ENCODE measurements at places on chromosomes 1 and 21.
A peak's percentile ranks its signal among the peaks of the same experiment; 100 is the strongest.

DNA sequence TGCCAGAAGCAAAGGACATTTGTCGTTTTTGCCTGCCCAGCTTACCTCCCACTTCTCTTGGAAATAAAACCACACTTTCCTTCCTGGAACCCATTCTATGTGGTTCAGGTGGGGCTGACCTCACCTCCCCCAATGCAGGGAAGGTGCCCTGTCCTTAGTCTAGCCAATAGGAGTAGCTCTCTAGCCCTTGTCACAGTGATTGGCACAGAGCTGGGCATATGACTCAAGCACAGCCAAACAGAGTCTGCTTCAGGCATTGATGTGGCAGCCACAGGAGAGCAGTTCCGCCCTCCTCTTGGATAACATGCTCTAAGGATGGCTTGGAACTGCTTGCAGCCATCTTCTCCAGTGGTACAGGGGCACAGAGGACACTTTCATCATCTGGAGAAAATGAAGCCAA lies 134.0 kb downstream of the LRIG2 start:
- no peak for DNase-seq

DNA sequence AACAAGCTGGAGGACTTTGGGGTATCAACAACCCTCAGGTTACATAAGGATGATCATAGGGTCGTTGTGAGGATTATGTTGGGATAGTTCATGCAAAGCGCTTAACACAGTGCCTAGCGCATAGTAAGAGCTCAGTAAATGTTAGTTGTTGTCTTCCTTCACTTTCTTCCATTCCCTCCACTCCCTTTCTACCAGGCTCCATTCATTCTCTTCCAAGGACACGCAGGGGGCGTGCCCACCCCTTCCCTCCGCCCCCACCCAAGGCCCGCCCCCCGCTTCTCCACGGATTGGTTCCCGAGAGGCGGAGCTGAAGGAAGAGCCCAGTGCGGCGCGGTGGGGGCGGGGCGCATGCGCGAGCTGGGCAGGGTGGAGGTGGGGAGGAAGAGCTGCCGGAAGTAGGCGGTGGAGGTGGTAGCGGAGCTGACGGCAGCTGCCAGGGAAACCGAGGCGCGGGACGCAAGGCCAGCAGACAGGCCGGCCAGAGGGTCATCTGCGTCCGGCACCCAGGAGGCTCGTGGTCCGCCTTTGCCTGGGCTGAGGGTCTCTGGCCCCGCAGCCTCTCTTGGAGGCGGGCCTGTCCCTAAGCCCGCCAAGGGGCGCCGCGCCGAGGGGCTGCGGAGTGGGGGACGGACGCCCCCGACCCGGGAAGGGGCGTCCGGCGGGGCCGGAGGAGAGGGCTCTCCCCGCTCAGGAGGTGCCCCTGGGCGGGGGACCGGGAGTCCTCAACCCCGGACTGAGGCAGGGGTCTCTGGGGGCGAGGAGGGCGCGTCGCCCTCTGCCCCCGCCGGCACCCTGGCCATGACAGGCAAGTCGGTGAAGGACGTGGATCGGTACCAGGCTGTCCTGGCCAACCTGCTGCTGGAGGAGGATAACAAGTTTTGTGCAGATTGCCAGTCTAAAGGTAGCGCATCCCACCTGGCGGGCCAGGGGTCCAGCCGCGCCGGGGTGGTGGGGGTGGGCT lies at the start of gene SMAP2:
TSS of gene SMAP2 (plus strand) at position 405 of the 961 bp plus-strand sequence. CDS start at position 799, 394 bp downstream.
- peak; percentile 92 for DNase-seq

- DNase-seq = no peak
These were observed 106.8 kb downstream of the RAVER2 start for GRCh38 chr1:64851664-64852063.

DNA sequence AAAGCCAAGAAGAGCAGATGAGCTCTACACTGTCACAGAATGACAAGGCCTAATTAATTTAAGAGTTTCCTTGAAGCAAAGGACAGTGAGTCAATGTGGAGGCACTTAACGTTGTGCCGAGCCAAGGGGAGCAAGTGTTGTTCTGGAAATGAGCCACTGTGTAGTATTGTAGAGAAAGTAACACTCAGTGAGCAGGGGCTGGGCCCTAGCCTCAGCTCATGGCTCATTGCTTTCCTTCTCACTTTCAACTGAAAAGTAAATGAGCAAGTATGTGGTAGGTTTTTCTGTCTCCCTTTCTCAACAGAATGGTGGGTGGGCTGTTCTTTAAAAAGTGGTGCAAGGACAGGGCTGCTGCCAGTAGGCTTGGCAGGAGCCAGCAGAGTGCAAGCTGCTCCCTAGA lies 11.8 kb upstream of the KIAA0040 start:
- DNase-seq = no peak

GRCh38 chr1:212514782-212515181 lies 82.1 kb downstream of the NENF start:
- peak; percentile 66 for DNase-seq

DNA sequence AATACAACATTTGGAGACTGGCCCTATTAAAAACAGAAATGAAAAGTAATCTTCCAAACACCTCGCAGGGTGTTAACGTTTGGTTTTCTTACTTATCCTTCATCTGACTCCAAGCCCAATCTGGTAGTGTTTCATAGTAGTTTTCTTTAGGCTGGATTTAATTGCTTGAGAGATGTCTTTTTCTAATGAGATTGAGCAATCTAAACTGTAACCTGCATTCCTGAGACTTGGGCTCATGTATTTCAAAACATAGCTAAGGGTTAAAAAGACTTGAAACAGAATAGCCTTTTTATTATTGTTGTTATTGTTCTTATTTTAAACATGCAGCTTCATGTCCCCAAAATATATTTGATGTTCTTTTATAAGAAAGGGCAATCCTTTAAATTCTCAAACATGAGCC lies 278.9 kb downstream of the TGFB2 start:
- no peak for DNase-seq

DNA sequence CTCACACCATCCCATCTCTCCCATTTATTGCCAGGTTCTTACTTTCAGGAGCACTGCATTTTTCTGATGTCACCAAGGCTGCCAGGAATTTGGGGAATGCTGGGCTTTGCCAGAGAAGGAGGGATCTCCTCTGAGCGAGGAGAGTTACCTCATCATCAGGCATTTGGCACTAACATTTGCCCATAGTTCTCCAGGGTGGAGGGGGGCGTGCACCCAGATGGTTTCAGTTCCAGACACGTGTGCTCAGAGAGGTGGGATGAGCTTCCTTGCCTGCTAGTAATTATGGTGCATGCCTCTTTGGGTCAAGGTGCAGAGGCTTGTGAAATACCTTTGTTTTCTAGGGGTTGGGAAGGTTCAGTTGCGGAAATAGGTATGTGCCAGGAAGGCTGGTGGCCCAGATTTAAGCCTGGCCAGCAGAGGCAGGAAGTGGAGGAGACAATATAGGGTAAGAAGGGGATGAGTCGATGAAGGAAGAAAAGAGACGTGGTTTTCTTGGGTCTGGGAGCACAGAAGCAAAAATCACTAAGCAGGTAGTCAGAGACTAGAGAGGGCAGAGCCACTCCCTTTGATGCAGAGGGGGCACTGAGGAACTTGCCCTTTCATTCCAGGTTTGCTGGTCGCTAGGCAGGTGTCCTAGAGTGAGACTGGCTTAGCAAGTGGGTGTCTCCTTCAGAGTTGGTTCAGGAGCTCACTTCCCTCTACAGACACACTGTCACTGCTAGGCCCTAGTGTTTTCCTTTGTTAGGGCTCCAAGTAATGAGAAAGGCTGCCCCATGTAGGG lies 7.2 kb downstream of the TUFT1 start:
- DNase-seq = no peak

DNA sequence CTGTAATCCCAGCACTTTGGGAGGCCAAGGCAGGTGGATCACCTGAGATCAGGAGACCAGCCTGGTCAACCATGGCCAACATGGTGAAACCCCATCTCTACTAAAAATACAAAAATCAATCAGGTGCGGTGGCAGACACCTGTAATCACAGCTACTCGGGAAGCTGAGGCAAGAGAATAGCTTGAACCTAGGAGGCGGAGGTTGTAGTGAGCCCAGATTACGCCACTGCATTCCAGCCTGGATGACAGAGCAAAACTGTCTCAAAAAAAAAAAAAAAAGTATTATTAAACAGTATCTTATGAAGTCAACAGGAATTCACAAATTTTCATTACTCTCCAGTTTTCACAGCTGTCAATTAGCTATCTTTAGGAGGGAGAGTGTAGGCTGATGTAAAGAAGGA lies 3.8 kb downstream of the ACBD6 start:
- DNase-seq = no peak

- no peak for DNase-seq
These were observed 56.6 kb downstream of the MAB21L3 start for GRCh38 chr1:116167625-116168276.

- DNase-seq = no peak
These were observed 9.2 kb upstream of the UQCRHL start for GRCh38 chr1:15816674-15817073.

DNA sequence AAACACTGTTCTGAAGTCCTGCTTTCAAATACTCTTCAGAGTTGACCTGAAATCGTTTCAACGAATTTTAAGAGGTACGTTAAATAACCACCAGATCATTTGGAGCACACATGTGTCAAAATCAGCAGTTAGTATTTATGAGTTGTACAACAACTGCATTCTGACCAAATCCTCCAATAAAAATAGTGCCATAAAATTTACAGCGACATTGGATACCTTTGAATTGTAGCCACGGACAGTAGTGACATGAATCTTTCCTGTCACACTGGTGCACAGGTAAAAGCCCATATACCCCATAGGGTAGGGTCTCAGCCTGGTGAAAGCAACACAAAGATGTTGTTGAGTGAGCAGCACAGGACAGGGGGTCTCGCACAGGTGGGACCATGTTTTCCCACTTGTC lies 121.5 kb downstream of the CLIC6 start:
- DNase-seq = no peak

- DNase-seq = no peak
These were observed 71.5 kb upstream of the ERG start for GRCh38 chr21:38569733-38570132.

- no peak for DNase-seq
These were observed 178.1 kb downstream of the AK5 start for GRCh38 chr1:77459881-77460280.

DNA sequence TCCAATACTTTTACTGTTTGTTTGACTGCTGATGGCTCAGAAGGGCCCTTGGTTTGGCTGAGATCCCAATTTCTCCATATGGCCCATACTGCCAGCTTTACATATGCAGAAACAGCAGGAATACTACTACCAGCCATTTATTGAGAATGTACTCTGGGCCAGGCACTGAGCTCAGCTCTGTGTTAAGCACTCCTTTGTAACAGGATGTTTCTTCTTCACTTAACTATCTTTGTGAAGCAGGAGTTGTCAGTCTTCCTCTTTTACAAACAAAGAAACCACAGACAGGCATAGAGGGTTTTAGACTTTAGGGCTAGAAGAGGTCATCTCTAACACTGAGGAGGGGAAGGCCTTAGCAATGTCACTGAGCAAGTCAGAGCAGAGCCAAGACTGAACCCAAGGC lies 8.3 kb downstream of the HMGCL start:
- DNase-seq = no peak

DNA sequence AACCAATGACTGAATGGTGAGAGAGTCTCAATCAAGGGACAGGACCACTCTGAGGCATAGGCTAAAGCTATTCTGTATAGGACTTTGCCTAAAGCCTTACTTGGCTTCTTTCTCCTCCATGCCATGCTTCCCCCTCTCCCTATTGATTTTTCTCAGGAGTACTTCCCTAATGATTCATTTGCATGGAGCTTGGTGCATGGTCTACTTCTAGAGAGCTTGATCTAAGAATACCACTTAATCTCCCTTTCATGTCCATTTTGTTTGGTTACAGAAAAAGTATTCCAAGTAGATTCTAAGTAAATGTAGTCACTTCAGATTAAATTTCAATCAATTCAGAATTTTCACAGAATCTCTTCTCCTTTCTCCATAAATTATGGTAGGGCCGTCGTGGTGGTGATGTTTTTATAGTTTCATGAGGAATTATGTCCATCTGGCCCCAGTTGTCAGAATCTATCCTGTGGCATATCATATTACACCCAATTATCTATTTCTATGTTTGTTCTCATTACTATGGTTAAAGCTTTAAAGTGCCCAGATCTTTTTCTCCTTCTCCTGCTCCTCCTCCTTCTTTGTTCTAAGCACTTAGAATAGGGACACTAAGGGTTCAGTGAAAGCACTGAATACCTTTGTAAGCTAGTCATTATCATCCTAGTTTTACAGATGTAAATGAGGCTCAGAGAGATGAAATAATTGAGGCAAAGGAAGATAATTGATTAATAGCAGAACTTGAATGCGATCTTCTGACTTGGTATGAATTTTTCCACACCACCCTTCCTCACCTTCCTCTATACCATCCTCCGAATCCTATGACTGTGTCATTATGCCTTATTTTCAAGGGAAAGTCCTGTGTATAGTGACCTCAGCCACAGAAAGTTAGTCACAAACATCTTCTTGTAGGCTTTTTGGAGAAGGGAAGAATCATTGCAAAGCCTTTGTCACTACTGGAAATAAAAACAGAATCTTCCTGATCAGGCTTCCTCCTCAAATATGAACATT lies 85.6 kb upstream of the ZRANB2 start:
- DNase-seq = peak; percentile 18

DNA sequence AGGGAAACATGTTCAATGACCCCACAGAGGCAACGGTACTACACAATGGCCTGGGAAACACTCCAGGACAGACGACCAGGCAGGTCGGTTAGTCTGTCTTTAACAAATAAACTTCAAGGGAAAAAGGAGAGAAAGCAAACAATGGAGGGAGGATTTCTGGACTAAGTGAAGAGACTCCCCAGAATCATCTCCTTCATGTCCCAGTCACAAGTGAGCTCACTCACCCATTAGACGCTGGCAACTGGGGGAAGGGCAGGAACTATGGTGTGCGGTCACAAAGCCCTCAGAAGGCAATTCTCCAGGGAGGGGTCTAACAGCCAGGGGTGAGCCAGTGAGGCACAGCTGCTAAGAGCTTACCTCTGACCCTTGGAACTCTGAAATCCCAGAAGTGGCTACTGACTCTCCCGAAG lies 55.7 kb upstream of the NADK start:
- no peak for DNase-seq

DNA sequence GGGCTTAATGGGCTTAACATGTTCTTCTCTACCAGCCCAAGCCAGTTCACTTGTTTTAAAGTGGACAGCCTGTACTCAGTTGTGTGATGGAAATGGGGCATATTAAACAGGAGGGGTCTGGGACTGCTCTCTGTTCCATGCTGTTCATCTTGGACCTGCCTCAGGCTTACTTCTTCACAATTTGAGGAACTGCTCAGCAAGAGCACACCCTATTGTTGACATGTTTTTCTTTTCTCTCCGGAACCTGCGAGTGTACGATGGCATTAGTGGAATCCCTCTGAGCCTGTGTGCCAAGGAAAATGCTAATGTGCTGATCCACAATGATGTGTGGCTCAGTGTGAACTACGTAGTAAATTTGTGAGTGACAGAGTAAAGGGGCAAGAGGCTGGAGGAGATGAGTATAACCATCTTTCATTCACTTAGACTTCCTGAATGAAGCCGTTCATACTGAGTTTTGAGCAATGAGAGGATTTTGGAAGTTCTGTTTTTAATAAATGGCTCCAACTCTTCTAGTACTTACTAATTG lies 6.9 kb downstream of the AHCYL1 start:
- DNase-seq = no peak

- peak; percentile 88 for DNase-seq
These were observed at the start of gene KDM5B for GRCh38 chr1:202807926-202808757. KDM5B (minus strand) TSS chr1:202808421; CDS start chr1:202808305, 116 bp downstream.

- DNase-seq = peak; percentile 40
These were observed 50.9 kb upstream of the CNIH3 start for GRCh38 chr1:224565186-224565585.
